ENCODE measurements at places on chromosomes 6 and 20.

DNA sequence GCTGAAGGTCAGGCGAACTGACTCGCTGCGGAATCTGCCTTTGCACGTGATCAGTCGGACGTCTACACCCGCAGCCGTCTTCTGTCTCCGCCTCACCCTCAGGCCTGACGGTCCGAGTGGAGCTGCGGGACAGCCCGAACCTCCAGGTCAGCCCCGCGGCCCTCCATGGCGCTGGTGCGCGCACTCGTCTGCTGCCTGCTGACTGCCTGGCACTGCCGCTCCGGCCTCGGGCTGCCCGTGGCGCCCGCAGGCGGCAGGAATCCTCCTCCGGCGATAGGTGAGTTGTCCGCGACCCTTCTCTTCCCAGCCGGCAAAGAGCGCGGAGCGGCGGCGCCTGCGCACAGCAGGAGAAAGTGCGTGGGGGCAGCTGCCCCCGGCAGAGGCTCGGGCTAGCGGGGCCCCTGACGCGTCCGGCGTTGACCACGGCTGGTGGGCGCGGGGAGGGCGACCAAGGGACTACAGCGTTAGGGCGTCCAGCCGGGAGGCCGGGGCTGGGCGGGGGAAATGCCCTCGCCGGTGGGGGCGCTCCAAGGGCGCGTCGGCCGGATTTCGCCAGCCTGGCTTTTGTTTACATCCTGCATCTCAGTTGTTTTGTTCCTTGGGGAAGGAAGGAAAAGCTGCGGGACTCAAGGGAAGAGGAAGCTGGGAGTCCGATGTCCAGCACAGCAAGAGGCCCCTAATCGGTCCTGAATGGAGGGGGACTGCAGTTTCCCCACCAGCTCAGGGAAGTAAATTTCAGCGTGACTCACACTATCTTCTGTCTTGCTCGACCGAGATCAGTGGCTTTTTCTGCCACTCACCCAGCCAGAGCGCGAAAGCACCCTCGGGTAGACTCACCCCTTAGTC lies at the start of gene SMPDL3A:
SMPDL3A (plus strand) TSS at position 77 of the 846 bp plus-strand sequence; CDS start at position 166, 89 bp downstream.
- no peak for DNase-seq

- DNase-seq = no peak
Measured at GRCh38 chr6:14704383-14705271, 541.2 kb upstream of the JARID2 start.

GRCh38 chr20:25553819-25554296 lies 31.5 kb downstream of the NINL start:
- no peak for DNase-seq

- no peak for DNase-seq
Measured at GRCh38 chr6:125612345-125612846, 137.0 kb upstream of the HEY2 start.

DNA sequence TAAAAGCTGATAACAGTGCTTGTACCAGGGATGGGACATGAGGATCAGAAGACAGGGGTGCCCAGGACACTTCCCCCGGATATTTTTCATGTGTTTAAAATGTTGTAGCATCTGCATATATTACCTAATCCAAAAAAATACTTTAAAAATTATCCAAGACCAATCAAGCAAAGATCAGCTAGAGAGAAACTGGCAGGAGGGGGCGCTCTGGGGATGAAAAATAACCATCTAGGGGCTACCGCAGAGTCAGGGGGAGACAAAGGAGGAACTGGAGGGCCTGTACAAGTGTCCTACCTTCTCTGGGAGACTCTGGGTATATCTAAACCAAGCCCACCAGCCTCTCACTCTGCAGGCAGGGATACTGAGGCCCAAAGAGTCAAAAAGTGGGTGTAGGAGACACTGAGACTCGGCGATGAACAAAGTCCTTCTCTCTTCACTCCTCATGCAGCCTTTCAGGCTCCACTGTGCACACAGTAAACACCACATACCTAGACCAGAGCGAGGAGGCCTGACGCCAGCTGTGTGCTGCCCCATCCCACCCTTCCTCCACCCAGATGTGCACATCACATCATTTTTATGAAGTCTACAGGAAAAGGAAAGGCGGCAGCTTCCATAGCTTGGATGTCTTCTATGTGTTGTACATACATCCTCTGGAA lies 9.8 kb downstream of the RIMS4 start:
- no peak for DNase-seq

GRCh38 chr20:59789686-59790085 lies 143.8 kb downstream of the SYCP2 start:
- DNase-seq = no peak

DNA sequence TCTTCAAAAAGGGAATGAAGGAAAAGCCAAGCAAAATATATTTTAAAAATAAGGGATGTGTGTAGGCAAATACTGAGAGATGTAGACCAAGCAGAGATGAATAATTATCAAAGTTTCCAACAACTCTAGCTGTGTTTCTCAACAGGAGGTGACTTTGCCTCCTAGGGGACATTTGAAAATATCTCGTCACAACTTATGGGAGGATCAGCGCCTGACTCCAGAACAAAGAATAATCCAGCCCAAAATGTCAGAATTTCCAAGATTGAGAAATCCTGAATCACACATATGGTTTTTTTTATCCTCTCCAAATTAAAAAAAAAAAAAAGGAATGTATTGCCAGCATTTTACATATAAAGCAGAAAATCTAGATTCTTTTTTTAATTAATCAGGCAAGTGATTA lies 241.2 kb upstream of the ZFP64 start:
- DNase-seq = no peak

GRCh38 chr6:90456001-90456400 lies 130.9 kb downstream of the MAP3K7 start:
- DNase-seq = no peak

GRCh38 chr6:107401573-107401972 lies 57.8 kb downstream of the PDSS2 start:
- no peak for DNase-seq

DNA sequence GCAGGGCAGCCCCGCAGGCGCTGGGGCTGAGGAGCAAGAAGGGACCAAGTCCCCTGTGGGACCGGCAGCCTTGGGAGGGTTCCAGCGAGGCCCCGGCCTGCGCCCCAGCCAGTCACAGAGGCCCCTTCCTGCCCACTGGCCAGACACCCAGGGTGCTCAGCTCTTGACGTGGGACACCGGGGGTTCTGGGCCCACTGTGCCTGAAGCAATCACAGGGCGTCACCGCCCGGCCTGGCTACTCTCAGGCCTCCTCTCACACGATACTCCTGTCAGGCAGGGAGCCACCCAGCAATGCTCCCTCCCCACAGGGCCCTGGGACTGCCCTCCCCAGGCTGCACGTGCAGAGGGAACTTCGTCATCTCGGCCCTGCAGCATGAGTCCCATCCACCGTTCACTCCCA lies 14.5 kb downstream of the TAF4 start:
- DNase-seq = no peak

- DNase-seq = no peak
Measured at GRCh38 chr6:7727086-7727945, 1.4 kb downstream of the BMP6 start.

DNA sequence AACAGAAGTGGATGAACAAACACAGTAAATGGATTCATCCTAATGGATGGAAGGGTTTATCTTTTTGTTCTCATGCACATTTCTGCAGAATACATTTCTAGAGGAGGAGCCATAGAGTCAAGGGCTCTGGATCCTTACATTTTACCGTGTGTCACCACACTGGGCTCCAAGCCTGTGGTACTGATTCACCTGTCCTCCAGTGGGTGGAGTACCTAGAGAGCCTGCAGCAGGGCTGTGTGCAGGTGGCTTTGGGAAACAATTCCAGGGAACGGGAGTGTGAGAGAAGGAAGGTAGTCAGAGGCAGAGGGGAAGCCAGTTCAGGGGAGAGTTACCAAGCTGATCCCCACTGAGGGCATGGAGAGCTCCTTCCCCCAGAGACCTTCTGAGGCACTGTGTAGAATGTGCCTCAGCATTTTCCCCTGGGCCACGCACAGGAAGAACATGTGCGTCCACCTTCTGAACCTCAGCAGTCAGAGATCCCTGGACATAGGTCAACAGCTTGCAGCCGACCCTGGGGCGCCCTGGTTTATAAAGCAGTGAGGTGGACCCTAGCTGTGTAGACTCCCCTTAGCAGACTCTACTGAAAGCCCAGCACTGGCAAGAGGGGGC lies 85.3 kb upstream of the SLC22A23 start:
- no peak for DNase-seq

- DNase-seq = no peak
Measured at GRCh38 chr6:88179692-88180091, 13.5 kb upstream of the CNR1 start.
